ENCODE measurements at places on chromosomes 12 and 14.

- no peak for DNase-seq
Observed at GRCh38 chr12:19548834-19549233, 109.5 kb downstream of the AEBP2 start.

GRCh38 chr14:45201905-45202304 is 51.1 kb downstream of the MIS18BP1 start:
- DNase-seq: no peak

GRCh38 chr12:105030820-105031807 is 45.0 kb downstream of the NOPCHAP1 start:
- no peak for DNase-seq

DNA sequence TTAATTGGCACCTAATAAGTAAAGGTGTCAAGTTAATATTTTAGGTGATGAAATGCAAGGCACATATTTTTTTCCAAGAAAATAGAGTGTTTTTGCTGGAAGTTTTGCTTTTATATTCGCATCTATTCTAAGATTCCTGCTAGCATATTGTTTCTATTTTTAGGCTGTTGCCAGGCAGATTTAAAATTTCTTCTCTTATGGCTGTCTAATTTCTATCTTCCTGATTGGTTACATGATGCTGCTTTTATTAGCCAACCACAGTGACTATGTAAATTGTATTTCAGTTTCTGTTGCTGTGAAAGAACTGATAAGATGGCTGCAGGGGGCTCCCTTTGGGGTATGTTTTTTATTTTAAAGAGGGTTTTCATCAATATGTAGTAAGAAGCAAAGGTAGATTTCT is 42.7 kb downstream of the ATF7IP start:
- no peak for DNase-seq

- DNase-seq: no peak
Observed at GRCh38 chr14:92416544-92416943, 93.6 kb downstream of the SLC24A4 start.

GRCh38 chr14:97074856-97075255 is 277.7 kb downstream of the VRK1 start:
- DNase-seq: no peak

- DNase-seq: no peak
Observed at GRCh38 chr12:15205341-15206010, 15.7 kb downstream of the RERG start.

DNA sequence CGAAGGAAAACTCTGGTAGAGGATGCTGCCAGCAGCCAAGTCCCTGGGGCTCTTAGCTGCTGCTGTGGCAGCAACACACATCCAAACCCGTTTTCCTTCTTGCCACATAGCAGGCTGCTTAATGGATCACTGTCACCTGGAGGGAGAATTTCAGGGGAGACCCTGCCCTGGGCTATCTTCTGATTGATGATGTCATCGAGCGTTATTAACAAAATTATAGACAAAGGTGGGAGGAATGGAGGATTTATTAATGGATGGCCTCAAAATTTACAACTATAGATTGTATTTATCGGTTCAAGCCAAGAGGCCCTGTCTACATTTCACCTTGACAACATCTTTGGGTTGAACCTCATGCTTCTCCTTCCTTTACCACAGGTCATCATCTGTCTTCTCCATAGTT is 120.8 kb upstream of the PZP start:
- DNase-seq: no peak

GRCh38 chr12:132285991-132286681 is 43.3 kb downstream of the GALNT9 start:
- no peak for DNase-seq

DNA sequence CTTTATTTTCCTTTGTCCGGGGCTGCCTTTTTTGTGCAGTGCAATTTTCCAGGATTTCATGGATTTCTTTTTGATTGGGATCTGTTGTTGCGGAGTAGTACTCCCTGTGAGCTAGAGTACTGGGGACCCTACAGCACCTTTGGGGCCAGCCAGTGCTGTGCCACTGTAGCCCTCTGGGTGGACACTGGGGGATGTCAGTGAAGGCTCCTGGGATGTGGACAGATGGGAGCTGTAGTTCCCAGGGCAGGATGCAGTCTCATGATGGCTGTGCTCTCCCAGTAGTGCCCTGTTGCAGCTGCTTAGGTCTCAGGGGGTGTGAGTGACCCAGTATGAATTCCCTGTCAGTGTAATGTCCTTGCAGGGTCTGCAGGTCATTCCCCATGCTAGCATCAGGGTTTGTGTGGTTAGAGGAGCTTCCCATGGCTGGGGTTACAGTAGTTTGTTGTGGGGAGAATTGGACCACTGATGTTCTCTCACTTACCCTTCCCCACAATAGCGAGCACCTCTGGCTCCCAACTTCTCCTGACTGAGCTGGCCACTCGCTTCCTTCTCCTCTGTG is 72.2 kb downstream of the BRMS1L start:
- DNase-seq: no peak

DNA sequence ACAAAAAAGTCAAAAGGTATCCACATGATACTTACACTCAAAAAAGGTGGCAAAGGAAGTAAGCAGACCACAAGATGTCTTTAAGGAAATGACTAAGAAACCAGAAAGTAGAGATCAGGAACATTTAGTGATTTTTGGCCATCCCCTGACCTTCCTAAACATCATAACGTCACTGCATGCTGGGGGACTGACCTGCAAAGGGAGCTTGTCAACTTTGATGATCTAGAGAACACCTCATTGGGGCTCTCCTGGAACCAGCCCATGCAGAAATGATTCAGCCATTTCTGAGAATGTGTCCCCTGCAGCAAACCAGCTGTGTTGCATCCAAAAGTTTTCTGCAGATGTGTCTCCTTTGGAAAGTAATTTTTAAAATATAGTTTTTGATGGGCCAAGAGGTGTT is 152.2 kb upstream of the RASSF8 start:
- no peak for DNase-seq

GRCh38 chr14:85531141-85531586 is 1.2 kb downstream of the FLRT2 start:
- no peak for DNase-seq

DNA sequence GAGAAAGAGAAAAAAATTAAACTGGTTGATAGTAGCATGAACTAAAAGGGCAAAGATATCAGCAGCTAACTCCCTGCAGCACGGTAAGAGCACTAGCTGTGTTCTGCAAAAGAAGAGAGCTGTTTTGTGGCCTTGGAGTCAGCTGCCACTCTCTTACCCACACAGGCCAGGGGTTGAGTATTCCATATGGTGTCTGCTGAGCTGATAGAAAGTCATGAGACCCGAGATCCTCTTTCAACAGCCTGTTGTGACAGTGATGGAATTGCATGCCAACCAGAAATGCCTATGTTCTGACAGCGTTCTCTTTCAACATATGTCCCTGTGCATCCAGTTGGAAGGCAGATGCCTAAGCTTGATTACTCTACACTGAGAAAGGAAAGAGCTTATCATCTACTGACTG is 39.9 kb downstream of the TMTC1 start:
- DNase-seq: no peak

DNA sequence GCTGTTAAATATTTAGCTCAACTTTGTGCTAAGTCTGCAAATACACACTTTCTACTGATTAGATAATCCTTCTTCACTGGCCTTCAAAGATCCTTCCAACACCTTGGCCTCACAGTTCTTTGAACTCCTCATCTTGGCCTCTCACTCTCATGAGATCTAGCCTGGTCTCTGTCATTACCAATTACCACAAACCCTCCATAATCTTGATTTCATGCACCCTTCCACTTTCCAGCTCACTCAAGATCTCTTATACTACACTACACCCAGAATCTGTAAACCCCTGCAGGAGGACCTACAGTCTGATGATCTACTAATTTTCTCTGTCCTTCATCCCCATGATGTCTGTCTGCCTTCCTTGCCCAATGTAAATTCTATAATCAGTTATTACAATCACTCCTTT is 71.1 kb downstream of the DUSP16 start:
- no peak for DNase-seq
